NCI-H748 treated with DMSO at 0.1 percent for 48 hours (cell line): ENCODE measurements at places on chromosomes 11 and 22.
A peak's percentile ranks its signal among the peaks of the same experiment; 100 is the strongest.

DNA sequence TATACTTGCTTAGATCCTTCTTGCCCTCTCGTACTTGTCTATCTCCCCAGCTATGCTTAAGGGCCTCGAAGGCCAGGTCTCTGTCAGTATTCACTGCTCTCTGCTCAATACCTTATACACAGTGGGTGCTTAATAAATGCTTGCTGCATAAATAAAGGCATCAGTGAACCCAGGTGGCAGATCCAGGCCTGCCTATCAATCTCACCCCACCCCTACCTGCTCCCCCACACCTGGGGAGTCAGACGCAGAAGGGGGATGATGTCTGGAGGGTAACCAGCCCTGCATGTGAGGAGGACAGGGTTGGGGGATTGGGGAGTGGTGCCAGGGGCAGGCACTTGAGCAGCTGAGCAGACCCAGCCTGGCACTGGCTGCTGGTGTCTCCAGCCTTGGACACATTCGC is 430.6 kb downstream of the MN1 start:
- DNase-seq = no peak

DNA sequence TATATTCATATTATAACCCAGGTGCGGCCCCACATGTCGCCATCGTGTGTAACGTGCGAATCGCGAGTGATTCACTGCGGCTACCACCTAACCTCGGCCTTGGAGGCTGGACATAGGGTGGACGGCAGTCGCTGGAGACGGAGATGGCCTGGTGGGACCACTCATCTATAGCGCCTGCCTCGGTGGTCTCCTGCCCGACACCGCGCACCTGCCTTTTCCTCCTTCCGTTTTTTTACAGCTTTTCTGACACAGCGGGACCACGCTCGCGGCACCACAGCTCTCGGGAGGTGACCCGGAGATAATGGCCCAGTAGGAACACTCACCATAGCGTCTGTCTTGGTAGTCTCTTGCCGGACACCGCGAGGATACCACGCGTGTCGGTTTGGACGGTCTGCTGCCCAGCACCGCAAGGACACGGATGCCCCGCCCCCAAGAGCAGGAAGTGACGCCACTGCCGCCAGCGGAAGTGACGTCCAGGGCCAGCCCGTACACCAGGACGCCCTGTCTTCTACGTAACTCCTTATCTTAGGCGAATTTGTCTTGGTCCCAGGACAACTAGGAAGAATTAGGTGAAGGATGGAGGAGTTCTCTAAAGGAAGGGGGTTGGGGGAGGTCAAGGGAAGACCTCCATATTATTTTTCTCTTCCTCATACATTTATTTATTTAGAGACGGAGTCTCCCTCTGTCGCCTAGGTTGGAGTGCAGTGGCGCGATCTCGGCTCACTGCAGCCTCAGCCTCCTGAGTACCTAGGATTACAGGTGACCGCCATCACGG is 6.4 kb downstream of the SNU13 start:
- DNase-seq = peak; percentile 88

- no peak for DNase-seq
These were observed 24.2 kb downstream of the MRE11 start for GRCh38 chr11:94469416-94469815.

DNA sequence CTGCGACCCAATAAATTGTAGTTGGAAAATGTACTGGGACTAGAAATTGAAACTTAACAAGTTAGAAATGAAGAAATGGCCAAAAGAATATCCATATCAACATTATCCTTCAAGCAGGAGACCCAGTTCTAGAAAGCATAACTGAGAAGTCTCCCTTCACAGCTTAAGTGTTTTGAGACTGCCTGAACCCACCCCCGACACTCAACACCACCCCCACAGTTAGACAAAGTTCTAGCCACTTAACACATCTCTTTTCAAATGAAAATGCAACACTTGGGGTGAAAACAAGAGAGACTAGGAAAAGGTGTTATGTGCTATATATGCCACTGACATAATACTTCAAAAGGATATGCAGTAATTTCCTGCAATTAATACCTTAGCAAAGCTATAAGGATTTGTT is 184.5 kb downstream of the SOX6 start:
- no peak for DNase-seq

GRCh38 chr11:133198438-133198837 is 333.9 kb downstream of the OPCML start:
- peak; percentile 26 for DNase-seq

- DNase-seq = no peak
These were observed 14.4 kb upstream of the SCGB1A1 start for GRCh38 chr11:62404435-62404834.

GRCh38 chr11:63889344-63889743 is 27.6 kb downstream of the RCOR2 start:
- DNase-seq = no peak

DNA sequence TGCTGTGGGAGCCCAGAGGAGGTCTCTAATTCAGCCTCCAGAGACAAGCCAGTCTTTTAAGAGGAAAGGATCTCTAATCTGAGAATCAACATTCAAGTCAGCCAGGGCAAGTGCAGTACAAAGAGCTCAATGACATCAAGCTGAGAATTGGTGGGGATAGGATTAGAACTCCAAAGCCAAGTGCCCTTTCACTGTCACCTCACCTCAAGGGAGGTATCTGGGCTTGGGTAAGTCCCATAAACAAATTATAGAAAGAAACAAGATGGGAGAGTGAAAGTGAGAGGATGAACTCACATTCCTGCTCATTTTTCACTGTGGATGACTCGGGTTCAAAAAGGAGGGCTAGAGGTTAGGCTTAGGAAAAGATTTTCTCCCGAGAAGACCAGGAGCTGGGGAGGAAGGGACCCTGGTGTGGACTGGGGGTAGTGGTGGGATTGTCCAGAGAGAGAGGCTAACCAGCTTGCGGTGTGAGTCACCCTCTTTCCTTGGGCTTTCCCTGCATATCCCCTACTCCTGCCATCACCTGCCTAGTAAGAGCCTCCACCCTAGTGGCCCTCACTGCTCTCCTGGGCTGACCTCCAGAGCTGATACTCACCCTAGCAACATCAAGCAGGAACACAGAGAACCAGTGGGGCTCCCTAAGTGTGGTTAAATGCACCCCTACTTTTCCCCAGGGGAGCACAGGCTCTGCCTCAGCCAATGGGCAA is 70.4 kb downstream of the RRM1 start:
- DNase-seq = no peak

- no peak for DNase-seq
These were observed 1.1 kb downstream of the ATL3 start for GRCh38 chr11:63670096-63670432.

GRCh38 chr11:45453721-45454120 is 167.6 kb upstream of the SYT13 start:
- no peak for DNase-seq

- no peak for DNase-seq
These were observed 58.7 kb downstream of the CTTN start for GRCh38 chr11:70456921-70457532.

DNA sequence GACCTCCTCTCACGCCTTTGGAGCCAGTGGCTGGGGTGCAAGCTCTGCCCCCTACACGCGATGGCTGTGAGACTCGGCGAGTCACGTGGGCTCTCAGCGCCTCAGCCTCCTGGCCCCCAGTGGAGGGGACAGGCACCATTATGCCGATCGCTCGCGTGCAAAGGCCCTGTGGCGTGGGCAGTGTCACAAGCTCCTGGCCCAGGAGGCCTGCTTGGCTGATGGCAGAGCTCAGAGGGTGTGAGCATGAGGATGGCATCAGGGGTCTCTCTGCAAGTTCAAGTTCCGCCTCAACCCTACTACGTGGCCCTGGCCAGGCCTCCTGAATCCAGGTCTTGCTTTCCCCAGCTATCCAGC is 90.8 kb upstream of the KCNQ1OT1 start:
- no peak for DNase-seq

DNA sequence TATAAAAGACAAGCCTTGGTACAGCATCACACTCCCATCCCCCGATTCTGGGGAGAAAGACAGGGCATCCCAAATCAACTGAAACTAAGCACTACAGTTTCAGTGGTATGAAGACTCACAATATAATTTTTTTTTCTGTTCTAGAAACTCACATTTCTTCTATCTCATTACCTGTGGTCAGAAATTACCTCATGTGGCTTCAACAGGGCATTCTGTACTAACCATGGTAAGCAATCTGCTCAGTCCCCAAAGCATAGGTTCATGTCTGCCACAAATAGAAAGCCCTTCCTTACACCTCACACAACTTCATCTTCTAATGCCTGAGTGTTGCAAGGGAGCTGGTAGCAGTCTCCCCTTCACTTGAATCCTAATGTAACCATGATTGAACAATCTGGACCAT is 147.4 kb upstream of the POU2AF2 start:
- no peak for DNase-seq

GRCh38 chr11:80083531-80083951 is 642.7 kb upstream of the TENM4 start:
- DNase-seq = no peak

DNA sequence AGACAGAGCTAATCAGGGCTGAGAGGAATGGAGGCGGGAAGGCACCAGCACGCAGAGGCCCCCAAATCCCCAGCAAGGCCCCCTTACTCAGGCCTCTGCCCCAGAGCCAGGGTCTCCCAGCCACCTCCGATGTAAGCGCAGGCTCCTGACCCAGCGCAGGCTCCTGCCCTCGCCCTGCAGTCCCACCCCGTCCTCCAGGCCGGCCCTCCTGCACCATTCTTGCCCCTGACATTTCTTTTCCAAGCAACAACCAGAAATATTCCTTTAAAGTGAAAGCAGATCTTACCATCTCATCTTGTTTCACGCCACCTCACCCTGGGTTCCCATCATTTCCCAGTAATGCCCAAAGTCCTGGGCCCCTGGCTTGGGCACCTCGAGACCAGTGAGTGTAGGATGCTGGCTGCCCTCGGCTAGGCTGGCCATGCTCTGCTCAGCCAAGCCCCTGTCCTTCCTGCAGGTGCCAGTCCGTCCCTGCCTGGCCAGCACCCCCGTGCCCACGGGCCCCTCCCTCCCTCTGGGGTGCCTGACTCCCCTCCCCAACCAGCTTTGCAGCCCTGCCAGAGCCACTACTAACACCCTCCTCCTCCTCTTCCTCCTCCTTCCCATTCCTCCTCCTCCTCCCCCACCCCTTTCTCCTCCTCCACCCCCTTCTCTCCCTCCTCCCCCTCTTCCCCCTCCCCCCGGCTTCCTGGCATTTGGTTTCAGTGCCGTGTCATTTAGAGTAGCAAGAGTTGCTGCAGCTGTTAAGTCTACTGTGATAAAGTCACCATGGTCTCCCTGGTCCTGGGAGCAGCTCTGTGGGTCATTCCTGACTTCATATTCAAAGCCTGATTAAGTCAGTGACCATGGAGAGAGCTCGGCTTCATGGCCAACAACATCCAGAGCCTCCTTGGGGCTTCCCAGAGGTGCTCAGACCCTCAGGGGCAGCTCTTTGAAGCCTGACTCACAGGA is 78.7 kb downstream of the PIWIL3 start:
- DNase-seq = no peak

- no peak for DNase-seq
These were observed 317.9 kb downstream of the TMEM135 start for GRCh38 chr11:87355596-87355995.

GRCh38 chr22:39270280-39270679 is 25.5 kb upstream of the PDGFB start:
- DNase-seq = no peak

GRCh38 chr11:67732045-67732787 is 57.8 kb upstream of the ALDH3B2 start:
- DNase-seq = no peak

GRCh38 chr11:113289431-113290187 is 24.8 kb upstream of the TTC12 start:
- peak; percentile 39 for DNase-seq

DNA sequence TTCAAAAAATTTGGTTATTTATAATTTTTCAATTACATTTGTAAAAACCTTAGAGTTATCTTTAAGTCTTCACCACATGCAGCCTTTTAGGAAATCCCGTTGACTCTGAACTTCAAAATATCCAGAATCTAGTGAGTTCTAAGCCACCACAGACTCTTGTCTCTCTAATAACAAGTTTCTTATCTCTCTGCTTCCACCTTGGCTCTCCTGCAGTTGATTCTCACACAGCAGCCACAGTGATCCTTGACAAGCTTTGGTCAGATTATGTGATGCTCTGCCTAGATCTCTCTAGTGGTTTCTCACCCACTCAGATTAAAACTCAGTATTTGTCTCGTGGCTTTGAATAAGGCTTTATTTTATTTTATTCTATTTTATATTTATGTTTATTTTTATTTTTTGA is 8.6 kb downstream of the HSD17B12 start:
- no peak for DNase-seq
